ENCODE measurements at places on chromosomes 2 and 18.
A peak's percentile ranks its signal among the peaks of the same experiment; 100 is the strongest.

- DNase-seq = no peak
Observed at GRCh38 chr2:69390001-69390400, 3.0 kb upstream of the GFPT1 start.

- DNase-seq = no peak
Observed at GRCh38 chr2:63665846-63666475, 77.2 kb downstream of the MDH1 start.

DNA sequence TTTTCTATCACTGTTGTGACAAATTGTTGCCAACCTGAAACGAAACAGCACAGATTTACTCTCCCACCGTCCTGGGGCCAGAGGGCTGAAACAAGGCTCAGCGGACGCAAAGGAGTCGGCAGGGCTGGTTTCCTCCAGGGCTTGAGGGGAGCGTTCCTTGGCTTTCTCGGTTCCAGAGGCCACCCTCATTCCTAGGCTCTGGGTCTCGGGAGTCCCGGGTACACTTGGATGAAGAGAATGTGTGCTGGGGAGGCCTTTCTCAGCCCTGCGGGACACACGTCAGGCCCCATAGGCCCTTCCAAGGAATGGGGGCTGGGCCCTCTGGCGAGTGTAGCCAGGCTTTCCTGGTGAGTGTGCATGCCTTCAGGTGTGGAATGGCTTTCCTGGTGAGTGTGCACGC, 287.3 kb upstream of the HS6ST1 start:
- no peak for DNase-seq

DNA sequence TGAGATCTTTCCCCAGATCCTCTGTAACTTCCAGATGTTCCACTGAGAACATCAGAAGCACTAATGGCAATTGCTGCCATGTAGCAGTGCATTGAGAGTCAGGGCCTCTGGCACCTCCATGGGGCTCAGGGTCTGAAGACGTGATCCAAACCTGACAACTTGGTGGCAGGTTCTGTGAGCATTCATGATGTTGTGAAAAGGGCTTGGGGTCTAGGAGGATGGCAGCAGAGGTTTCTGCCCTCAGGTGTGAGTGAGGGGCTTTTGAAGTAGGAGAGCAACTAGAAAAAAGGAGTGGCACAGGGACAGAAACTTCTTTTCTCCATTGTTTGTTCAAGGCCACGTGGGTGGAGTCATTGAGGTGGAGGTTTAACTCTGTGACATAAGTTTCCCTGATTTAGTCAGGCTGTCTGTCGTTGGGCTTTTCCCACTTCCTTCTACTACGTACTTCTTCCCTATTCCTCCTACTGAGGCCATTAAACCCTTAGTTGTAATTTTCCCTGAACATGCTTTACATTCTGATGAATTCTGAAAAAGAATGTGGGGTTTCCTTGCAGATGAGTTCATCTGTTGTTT, 13.1 kb downstream of the CFLAR start:
- DNase-seq = peak; percentile 84

GRCh38 chr2:5409898-5410381, 282.2 kb upstream of the SOX11 start:
- no peak for DNase-seq

GRCh38 chr18:24672165-24672941, 211.9 kb downstream of the HRH4 start:
- DNase-seq = no peak

DNA sequence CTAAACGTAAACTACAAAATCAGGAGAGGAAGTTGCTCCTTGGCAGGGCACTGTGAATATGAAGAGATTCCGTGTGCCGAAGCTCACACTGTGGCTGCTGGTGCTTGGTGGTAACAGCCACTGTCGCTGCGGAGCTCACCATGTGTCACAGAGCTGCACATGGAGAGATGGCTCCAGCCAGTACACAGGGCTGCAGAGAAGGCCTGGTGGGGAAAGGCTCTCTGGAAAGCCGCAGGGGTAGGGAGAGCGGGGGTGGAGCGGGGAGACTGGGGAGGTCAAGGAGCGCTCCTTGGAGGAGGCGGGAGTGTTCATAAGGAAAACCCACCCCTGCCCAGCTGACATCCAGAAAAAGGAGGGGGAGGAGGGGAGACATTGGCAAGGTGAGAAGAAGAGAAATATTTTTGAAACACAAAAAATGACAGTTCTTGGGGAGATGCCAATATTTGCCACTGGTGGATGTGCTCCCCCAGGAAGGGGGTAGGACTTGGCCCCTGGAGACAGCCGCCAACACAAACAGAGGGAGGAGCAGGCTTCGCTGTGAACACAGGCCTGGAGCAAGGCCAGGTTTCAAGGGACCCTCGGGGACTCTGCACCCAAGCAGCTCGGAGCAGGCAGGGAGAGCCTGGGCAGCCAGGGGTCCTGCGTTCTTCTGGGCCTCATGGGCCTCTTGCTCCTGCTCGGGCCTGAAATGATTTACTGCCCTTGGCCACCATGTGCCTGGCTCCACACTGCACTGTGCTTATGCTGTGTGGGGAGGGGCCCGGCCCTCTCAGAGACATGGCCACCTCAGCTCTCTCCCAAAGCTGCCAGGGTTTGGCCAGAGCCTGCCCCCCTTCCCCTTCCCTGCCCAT, 102.6 kb upstream of the GLI2 start:
- no peak for DNase-seq

DNA sequence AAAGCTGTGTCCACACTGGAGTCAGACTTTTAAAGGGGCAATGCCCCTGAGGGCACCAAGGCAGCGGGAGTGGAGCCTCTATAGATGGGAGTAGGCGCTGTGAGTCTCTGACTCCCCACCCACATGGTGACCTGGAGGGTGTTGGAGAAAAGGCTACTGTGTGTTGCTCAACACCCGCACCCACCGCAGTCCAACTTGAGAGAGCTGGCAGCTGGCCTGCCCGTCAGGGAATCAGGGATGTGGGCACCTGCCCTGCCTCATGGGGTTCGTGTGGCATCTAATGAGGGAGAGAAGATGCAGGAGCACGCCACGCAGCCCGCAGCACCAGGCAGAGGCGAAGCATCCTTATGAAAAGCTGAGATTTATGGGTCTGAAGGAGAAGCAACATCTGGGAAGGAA, 84.2 kb downstream of the KLHL29 start:
- DNase-seq = no peak

DNA sequence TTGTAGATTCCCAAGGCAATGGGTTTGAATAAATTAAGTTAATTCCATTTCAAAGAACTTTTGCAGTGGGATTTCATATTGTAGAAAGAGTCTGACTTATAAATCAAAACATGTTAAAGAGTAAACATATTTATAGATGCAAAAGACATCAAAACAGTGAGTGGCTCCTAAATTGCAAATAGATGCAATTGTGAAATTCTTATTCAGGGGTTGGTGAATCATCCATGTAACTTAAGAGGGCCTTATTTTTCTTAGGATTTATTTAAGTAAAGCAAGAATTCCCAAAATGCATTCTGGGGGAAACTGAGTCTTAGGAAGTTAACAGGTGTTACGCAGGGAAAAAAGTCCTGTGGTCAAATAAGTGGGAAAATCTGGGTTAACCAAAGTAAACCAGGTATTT, 11.3 kb downstream of the TANC1 start:
- DNase-seq = no peak

DNA sequence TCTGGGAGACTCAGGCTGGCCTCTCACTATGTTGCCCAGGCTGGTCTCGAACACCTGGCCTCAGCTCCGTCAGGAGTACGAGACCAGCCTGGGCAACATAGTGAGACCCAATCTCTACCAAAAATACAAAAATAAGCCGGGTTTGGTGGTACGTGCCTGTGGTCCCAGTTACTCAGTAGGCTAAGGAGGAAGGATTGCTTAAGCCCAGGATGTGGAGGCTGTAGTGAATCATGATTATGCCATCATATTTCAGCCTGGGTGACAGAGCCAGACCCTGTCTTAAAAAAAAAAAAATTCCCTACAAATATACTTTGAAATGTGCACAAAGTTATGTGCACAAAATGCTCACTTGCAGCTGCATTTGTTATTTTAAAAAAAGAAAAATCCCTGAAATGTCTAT, 26.3 kb upstream of the AGAP1 start:
- DNase-seq = no peak

DNA sequence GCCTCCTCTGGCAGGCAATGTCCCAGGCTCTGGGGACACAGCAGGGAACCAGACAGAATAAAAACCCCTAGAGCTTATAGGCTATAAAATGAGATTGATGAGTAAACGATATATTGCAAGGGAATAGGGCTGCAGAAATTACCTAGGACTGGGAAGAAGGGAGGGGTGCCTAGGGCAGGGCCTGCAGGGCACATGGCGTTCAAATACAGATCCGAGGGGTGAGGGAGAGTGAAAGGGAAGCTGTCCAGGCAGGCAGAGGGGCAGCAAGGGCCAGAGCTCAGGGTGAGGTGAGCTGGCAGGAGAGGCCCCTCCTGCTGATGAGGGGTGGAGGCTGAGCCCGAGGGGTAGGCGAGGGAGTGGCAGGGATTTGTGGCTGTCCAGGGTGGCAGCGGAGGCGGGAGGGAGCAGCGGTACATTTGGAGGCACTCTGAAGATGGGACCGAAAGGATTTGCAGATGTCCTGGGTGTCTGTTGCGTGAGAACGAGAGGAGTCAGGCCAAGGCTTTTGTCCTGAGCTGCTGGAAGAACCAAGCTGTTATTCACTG, 33.7 kb downstream of the KCNIP3 start:
- no peak for DNase-seq

DNA sequence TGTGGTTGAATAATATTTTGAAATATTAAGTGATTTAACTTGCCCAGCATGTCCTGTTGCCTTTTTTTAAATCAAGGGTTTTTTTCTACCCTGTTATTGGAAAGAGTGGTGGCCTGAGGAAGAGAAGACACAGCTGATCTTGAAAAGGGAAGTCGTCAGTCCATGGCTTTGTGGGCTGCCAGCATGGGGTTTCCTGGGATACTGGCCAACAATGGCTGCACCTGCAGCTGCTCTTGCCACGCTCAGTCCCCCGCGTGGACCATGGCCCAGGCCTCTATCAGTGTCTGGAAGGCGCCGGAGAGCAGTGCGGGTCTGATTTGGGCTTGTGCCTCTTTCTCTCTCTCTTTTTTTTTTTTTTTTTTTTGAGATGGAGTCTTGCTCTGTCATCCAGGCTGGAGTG, 99.3 kb downstream of the ASB1 start:
- no peak for DNase-seq

- no peak for DNase-seq
Observed at GRCh38 chr18:13371689-13372418, 153.3 kb downstream of the LDLRAD4 start.

- DNase-seq = no peak
Observed at GRCh38 chr18:23351521-23351920, 101.6 kb upstream of the RIOK3 start.

DNA sequence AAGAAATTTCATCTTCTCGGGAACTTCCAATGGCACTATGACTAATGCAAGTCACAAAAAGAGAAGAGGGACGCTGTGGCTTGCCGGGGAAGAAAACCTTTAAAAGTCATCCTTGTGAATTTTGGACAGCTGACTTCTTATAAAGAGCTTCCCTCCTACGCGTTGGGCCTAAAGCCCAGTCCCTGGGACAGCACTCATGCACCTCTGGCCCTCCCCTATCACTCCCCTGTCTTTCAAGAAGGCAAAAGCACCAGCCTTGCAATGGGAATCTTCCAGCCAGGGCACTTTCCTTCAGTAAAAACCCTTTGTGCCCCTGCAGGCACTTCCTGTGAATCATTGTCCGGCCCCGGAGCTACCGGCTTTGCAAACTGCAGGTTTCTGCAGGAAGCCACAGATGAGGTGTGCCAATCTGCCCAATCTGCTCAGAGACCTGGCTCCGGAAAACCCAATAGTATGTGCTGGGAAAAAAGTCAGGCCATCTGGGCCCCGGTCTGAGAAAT, 7.1 kb downstream of the MREG start:
- DNase-seq = peak; percentile 79

- DNase-seq = peak; percentile 79
Observed at GRCh38 chr2:110678457-110679336, 834 bp upstream of the BUB1 start.

GRCh38 chr2:42073739-42074503, 26.1 kb downstream of the PKDCC start:
- DNase-seq = no peak

DNA sequence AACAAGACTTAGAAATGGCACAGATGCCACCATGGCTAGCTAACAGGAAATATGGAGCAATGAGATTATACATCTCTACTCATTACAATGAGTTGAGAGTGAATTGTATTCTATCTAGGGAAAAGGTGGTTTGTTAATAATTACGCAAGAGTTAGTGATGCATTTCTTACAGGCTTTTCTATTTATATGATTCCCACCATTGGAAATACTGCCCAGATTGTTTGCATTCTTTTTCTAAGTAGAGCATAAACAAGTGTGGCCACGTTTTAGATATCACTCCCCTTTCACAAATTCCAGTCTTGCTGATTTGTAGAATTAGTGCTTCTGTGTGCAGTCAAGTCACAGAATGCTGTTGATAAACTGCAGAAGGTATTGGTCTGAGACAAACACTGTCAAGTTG, 56.6 kb downstream of the ZNF804A start:
- no peak for DNase-seq

DNA sequence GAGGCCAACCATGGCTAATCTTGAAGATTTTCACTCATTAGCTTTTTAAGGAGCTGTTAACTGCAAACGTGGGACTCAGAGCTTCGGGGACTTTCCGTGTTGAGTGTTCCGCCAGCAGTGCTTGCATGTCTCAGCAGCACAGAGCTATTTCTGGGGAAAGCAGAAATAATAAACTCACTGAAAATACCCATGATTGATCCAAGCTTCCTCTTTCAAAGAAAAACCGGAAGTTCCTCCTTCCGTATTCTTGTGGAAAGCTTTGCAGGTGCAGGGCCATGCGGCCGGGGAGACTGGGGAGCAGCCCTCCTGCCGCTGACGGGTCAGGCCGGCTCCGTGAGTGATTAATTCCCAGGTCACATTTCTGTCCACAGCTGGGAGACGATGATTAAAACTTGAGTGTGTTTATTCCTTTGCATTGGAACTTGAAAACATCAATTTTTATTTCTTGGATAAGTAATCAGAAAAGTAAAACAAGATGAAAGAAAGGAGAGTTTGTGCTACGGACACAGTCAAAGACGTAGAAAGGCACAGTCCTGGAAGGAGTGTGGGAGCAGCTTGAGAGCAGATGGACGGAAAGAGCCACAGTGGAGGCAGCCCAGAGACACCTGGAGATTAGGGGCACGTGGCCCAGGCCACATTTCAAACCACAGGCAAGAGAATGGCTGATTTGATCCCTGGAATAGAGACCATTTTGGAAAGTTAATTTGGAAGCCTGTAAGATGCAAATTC, 54.2 kb upstream of the CTDP1 start:
- DNase-seq = no peak

DNA sequence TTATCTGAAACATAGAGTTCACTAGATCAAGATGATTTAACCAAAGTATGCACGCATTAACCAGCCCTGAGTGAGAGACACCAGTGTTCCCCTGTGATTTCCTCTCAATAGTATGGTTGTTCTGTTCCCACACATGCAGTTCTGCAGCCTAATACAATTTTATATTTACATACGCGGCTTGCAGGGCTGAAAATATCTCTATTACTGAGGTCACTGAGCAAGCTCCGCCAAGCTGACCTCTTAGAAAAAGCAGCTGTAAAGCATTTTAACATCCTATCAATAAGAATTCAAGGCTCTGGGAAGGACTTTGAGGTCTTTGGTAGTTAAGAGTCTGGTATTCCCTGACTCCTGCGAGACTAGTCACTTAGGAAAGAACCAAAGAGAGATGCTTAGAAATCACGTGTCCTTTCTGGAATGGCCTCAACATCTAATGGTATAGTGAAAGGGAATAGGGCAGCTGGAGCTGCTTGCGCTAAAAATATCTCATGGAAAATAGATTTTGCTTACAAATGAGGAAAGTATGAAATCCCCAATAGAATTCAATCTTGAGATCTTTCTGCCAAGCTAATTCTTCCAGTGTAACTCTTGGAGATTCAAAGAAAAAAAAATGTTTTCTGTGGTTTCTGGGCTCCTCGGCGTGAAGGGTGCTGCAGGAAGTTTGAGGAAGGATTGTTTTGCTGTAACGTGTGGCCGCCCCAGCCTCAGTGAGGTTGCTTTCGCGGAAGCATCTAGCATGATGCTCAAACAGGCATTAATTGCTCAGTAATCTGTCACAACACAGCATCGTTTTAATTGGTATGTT, 59.2 kb downstream of the DOCK10 start:
- peak; percentile 86 for DNase-seq

All from activated CD4-positive, alpha-beta T cell treated with anti-CD3 and anti-CD28 coated beads, Interleukin-2, amount 10 ng/mL, durations not matched to agents 24 days and 14 days (primary cell).